Cerebellar cortex (tissue), 1 donor: ENCODE measurements at places on chromosomes 13 and 19.

GRCh38 chr13:33728271-33729037 is 89.5 kb upstream of the RFC3 start:
- DNase-seq, result peak; percentile 71

DNA sequence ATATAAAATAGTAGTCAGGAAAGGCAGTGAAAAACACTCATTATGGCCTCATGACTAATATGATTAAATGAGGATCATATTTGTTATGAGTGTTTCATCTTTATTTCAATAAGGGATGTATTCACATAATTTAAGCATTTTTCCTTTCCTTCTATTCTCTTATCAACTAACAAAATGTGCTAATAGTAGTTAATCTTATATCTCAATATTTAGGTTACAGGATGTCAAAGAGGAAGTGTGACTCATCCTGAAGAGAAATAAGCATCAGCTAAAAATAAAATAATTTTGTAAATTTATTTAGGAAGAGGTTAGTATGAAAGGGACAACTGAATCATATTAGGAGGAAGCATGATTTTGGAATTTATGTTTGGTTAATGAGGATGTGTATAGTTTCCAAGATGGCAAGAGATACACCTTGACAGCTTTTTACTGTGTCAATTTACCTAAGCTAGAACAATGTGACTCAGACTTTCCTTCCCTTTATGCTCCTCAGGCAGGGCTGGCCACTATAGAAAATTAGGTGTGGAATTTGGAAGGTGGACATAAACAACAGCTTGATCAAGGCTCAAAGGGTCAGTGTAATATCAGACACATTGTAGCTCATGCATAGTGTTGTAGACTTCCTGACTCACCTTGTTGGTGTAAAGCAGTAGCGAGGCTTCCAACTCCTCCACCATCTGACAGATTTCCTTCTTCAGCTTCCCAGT is 172.7 kb downstream of the SLITRK1 start:
- no peak for DNase-seq

GRCh38 chr19:38924388-38924787 is 6.2 kb downstream of the SARS2 start:
- no peak for DNase-seq

DNA sequence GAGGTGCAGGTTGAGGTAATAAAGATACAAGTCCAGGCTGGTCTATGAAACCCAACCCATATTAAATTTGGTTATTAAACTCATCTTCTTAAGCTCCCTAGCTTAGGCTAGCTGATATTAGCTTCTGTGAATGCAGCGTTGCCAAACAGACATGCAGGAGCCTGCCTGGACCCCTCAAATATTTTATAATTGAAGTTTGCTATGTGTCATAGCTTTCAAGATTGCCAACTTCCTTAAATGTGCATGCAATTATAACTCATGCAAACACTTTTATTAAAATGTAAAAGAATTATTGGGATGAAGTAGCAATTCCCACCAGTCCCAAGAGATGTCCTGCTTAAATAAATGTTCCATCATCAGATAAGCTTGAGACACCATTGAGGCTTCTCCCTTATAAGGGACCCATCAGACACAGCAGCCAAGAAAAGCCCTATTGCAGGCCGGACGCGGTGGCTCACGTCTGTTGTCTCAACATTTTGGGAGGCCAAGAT is 51.3 kb downstream of the MBNL2 start:
- no peak for DNase-seq

DNA sequence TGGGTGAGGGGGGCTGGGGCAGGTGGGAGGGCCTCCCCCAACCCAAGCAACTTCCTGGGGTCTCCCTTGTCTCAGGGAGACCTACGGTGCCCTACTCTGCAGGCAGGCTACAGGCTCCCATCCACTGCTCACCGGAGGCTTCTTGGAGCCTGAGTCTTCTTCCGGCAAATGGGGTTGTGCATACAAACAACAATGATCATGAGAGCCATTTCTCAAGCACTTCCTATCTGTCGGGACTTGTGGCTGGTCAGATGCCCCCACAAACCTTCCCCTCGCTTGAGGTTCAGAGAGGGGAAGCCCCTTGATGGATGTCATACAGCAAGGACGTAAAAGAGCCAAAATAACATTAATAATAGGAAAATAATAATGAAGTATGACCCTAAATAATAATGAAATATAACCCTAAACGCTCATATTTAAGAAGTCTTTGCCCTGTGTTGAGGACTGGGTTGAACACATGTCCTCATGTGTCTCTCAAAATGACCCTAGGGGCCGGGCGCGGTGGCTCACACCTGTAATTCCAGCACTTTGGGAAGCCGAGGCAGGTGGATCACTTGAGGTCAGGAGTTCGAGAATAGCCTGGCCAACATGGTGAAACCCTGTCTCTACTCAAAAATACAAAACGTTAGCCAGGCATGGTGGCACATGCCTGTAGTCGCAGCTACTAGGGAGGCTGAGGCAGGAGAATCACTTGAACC is 727 bp downstream of the CD37 start:
- no peak for DNase-seq

DNA sequence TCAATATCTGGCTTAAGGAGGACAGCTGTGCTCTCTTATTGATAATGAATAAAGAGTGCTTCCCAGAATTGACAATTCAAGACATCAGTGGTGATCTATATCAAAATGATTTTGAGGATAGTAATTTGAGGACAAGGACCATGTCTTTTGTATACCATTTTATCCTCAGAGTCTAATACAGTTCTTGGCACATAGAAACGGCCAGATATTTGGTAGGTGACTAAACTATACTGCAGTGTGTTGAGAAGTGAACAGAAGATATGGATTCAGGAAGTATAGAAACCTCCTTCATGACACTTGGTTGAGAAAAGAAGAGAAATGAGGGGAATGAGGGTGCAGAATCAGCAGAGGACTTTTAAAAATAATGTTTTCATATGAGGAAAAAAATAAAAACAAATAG is 16.1 kb upstream of the LMO7 start:
- no peak for DNase-seq
